ENCODE measurements at places on chromosomes 2 and 18. TPM values are rescaled to one million over a fixed set of nuclear protein-coding genes. Genes with fewer than 3 reads are reported as not detected.

DNA sequence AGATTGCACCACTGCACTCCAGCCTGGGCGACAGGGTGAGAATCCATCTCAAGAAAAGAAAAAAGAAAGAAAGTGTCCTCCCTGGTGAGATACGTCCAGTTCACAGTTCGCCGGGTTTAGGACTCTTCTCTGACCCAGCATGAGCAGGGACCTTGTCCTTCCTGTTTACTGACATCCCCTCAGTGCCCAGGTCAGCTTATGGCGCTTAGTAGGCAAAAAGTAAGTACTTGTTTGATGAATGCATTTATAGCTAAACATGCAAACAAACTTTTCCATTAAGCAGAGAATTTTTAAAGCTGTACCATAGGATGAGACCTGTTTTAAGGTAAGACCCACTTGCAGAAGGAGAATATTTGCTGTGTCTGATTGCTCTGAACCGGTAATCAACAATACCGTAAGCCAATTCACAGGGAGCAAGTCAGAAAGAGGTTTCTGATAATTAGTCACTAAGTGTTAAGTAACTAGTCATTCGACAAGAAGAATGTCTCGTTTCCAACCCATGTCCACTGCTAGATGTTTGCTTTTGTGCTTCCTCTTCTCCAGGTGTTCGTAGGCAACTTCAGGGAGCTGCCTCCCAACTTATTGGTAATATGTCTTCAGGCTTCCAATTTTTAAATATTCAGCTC lies 40.0 kb downstream of the MOGAT1 start:
- no peak for DNase-seq

- peak; percentile 29 for DNase-seq
Observed at GRCh38 chr2:85826990-85827878, 61.6 kb downstream of the ST3GAL5 start.

DNA sequence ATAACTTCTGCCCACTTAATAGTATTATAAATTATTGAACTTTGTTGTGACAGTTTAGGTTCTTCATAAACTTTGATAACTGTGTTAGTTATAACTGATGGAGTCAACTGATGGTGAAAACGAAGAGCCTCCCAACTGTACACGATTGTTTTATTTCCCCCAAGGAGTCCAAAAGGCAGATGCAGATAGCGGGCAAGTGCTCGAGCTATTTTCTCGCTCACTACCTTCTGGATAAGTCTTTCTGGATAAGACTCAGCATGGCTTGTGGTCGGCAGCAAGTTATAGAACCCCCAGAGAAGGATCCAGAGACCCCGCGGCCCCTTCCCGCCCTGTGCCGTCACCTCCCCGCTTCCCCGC lies 517 bp downstream of the GCFC2 start:
- DNase-seq: no peak

DNA sequence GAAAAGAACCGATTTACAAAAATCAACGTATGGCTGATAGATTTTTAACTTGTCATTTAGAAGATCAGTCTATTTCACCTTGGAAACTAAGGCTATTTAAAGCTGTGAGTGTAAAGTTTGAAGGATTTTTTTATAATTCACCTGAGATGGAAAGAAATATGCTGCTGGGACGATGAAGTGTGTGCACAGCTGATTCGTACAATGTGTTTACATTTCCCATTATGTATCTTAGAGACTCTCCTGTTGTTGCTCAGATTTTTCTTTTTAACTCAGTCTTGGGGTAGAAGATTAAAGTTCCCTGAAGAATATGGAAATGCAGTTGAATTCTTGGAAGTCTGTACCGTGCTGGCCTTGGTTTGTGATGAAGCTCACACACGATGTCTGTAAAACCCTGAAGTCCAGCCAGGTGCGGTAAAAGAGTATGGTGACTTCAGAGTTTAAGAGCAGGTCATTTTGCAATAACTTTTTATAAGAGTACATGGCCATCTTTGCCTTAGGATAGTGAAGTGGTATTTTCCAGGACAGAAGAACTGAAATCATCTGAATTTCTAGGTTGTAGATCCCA lies 250.1 kb downstream of the PRKCE start:
- DNase-seq: no peak

Gene GYPC
- total RNA-seq: 377 TPM

Gene UGT1A7
- not detected for total RNA-seq

- peak; percentile 69 for DNase-seq
Observed at GRCh38 chr2:191983591-191983990, 136.7 kb upstream of the CAVIN2 start.

Gene ATP6V1B1
- total RNA-seq: not detected

DNA sequence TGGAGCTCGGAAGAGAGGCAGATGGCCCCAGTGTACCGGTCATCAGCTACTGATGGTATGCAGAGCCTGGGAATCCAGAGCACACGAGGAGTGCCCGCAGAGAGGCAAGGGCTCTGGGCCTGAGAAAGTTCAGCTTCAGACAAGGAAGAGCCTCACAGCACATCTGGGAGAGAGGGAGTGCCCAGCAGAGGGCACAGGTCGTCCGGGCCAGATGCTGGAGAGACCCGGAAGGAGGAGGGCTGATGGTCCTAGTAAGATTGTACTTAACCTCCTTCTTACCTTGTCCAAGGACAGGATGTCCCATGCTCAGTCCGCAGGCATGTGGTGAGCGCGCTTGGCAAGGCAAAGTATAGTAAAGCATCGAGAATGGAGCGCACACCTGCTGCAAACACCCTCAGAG lies 24.4 kb upstream of the CHMP1B start:
- no peak for DNase-seq
